ENCODE measurements at places on chromosomes 6 and 20.

- DNase-seq: no peak
Observed at GRCh38 chr20:34532320-34532719, 16.1 kb downstream of the DYNLRB1 start.

DNA sequence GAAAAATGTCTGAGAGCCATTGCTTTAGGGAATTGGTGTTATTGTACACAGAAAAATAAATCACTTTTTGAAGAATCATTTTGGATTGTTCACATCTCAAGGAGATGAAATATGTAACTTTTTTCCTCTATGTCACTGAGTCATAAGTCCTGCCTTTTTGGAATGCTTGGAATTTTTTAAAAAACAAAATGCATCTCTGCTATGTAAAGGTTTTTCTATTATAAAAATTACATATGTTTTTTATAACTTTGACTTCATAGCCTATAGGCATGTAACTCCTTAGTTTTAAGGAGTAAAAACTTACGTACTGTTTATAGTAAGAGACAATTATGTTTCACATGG, 8.7 kb downstream of the RNF144B start:
- DNase-seq: no peak

DNA sequence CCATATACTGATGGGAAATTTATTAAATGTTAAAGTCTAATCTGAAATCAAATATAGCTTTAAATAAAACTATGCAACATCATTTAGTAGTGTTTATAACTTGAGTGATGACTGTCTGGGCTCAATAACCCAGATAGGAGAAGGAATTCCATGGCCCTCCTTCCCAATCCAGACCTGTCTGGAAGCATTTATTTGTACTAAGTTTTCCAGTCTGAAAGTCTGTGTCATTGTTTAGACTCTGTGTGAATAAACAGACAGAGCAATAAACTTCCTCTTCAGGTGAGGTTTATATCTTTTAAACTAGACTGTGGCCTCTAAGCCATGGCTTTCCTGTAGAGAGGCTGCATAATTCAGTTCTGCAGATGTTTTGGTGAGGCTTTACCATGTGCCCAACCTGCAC, 176.4 kb downstream of the SOX4 start:
- no peak for DNase-seq

DNA sequence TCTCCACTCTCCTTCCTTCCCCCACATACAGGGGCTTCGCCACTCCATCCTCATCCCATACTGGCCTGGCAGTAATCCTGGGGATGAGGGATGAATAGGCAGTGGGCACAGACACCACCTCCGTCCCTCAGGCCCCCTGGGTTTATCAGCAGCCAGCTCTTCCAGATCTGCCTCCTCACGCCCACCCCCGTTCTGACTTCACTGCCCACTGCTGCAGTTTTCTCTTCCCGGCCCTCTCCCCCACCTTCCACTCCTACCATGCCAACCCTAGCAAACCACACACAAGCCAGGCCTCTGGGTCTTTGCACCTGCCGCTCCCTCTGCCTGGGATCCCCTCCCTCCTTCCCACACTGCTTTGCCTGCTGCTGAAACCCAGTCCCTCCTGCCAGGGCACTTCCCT, 22.3 kb downstream of the PNPLA1 start:
- DNase-seq: no peak

Measured in progenitor cell of endocrine pancreas (in vitro differentiated cells).